Tibial nerve (tissue), 4 donors: ENCODE measurements at places on chromosomes 13 and 19. TPM values are rescaled to one million over a fixed set of nuclear protein-coding genes. Genes with fewer than 3 reads are reported as not detected.

Gene GPR18
- total RNA-seq, result not detected

GRCh38 chr19:46210669-46211068 is 18.9 kb upstream of the IGFL1 start:
- no peaks in the 10 kb centered on the region for H3K36me3 ChIP-seq
- H3K4me1 ChIP-seq, result peaks cover 9% of the 10 kb centered on the region
- H3K27me3 ChIP-seq, result no peaks in the 10 kb centered on the region
- no peak for DNase-seq

Gene PNMA8A
- total RNA-seq, result 2.5 TPM

Gene ZNF763
- total RNA-seq, result 19.0 TPM

Gene KLK14
- not detected for total RNA-seq

Gene ZNF8
- total RNA-seq, result 9.2 TPM
